ENCODE measurements at places on chromosomes 1 and 21.
A peak's percentile ranks its signal among the peaks of the same experiment; 100 is the strongest.

DNA sequence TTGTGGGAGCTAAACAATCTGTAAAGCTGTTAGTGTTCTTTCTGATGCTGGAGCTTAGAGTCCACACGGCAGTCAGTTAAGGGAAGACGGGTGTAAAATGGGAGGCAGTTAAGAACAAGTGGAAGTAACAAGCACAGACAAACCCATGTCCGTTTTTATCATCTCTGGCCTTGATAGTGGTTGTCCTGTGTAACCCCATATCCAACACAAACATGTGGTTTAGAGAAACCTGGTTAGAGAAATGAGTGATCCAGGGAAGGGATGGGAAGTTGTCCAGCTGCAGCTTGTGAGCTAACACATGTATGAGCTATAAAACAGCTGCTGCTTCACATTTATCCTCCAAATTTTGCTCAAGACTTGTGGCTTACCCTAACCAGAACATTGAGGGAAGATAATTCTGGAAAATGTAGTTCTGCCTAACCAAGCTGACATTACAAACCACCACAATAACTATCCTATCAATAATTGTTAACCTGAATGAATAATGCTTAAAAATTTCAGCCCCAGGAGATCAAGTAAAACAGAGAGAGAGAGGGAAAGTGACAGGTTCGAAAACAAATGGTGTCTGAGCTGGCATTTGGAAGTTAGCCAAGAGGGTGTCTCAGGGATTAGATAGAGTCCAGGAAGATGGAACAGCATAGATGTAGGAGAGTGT, 10.6 kb upstream of the C1orf162 start:
- DNase-seq: no peak

DNA sequence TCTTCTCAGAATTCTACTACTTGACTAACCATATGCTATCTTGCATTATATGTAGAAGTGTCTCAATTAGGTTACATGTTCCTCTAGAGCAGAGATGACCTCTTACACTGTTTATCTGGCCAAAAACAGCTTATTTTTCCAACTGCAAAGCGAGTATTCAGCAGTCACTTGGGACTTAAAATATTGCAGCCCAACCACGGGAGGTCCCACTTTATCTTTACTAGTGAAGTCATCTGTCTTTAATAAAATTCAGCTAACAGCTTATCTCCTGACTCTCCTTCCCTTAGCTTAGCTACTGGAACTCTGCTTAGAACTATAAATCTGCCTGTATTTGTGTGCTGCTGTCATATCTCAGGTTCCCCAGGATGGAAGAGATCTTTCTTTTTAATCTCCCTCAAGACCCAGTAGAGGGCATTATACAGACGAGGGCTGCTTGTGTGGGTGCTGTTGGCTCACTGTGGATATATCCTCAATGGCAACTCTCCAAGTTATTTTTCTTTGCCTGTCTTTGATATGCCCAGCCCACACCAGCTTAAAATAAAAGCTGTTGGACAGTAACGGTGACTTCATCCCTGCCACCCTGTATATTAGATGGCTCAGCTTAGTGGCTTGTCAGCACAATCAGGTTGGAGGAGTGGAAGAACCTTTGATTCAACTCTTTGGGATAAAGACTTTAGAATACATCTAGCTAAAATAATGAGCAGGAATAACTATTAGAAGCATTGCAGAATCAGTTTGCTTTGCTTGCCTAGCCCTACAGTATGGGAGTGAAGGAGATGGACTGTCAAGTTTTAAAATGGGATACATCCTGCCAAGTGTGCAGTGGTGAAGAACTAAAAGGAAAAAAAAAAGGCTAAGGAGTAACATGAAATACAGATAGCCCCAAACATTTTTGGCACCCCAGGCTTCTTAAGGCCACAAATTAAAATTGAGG, 9.6 kb downstream of the ENSA start:
- DNase-seq: peak; percentile 33

DNA sequence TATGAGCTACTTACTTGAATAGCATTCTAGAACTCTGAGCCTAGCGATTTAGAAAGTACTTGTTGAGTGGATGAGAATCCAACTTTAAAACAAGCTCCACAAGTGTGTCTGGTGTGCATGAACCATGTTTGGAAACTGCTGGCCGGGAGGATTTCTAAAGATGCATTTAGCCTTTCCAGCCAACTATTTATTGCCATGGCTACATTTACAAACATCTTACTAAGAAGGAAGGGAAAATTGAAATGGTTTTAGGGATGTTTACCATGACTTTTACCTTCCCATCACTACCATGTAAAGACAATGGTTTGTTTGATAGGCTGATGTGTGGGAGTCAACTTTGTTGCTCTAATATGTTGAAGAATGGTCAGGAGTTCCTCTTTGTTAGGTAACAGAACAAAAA, 37.7 kb upstream of the ARHGAP29 start:
- DNase-seq: no peak

- no peak for DNase-seq
These were observed 10.6 kb upstream of the SIM2 start for GRCh38 chr21:36688324-36688723.

GRCh38 chr21:28867401-28867800, 125.3 kb downstream of the LTN1 start:
- DNase-seq: no peak

GRCh38 chr21:22762463-22762862, 1764.3 kb downstream of the NCAM2 start:
- no peak for DNase-seq

DNA sequence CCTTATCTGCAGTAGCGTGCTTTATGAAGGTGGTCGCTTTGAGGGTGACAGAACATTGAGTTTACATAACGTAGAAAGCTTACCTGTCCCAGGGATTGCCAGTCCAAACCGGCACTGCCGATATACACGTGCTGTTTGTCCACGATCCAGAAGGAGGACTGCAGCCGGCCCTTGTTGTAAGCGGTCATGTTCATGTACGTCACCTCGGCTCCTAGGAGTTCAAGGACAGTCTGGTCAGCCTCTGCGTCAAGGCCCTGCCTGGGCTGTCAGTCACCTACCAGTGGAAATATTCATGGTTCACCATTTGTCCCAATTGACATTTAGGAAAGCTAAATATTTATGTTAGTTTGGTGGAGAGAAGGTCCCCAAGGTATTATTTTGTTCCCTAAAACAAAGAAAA, 221.0 kb upstream of the MAP1LC3C start:
- DNase-seq: no peak

DNA sequence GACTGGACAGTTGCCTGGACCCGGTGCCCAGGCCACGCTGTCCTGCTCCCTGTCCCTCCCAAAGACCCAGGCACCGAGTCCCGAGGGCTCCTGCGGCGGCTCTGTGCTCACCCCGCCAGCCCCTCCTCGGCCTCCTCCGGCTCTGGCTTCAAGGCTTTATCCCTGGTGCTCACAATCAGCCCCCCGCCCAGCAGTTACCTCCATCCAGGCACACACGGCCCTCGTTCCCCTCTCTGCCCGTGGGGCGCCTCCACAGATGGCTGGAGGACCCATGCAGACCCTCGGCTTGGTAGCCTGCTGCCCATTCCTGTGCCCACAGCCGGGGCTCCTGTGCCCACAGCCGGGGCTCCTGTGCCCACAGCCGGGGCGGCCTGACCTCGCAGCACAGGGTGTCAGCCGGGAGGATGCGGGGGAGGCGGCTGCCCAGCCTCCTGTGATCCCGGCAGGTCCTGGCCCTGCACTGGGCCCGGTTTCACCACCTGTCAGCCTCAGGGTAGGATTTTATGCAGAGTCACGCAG, 52.3 kb upstream of the COL18A1 start:
- no peak for DNase-seq

DNA sequence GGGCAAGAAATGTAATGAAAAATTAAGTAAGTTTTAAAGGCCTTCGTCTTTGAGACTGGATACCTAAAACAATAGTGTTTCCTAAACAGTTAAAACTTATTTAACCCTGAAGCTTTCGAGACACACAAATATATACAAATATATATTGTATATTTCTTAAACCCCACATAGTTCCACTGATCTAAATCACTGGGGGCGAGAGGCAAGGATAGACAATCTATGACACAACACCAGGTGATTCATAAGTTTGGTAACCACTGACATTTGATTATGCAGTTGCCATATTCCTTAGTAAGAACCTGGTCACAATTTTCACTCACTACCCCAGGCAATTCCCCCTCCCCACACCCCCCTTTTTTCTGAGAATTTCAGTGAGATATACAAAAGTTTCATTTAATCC, 55.3 kb upstream of the BOLA1 start:
- DNase-seq: peak; percentile 29

GRCh38 chr1:239913141-239913585, 178.5 kb upstream of the FMN2 start:
- DNase-seq: no peak

GRCh38 chr1:88662723-88663122, 21.4 kb upstream of the PKN2 start:
- no peak for DNase-seq

GRCh38 chr1:18535391-18536210, 54.9 kb downstream of the KLHDC7A start:
- no peak for DNase-seq

DNA sequence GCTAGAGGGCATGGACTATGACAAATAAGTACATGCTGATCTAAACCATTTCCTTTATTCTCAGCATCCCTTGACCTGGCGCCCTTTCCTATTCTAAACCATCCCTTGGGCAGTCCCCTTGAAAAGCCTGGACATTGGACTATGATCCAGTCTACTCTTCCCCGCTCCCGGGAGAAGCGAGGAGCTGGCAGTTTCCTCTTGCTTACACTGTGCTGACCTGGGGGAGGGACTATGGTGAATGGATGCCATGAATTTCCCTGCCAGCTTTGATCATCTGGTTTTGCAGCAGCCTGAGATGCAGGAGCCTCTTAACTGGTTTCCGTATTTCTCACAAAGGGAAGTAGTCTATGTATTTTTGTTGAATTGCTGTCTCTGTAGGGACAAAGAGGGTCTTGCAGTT, 121.7 kb downstream of the KIF26B start:
- no peak for DNase-seq

GRCh38 chr1:114720492-114720891, 3.9 kb upstream of the NRAS start:
- no peak for DNase-seq

- DNase-seq: peak; percentile 16
These were observed at the start of gene KMO for GRCh38 chr1:241532162-241532531. Gene KMO, plus strand, starts transcription at chr1:241532378. Its CDS starts 67 bp downstream, at chr1:241532445.

DNA sequence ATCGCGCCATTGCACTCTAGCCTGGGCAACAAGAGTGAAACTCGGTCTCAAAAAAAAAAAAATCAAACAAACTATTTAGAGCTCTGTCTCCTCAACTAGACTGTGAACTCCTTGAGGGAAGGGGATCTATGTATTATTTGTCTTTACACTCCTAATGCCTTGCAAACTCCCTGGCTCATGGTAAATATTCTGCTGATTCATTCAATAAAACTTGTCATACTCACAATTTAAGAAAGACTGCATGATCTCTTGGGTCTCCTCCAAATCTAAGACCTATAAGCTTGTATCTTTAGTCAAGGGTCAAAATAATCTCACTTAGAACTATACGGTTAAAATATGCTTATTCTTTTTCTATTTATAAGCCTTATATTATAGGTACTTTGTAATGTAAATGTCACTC, 90.3 kb upstream of the NR5A2 start:
- no peak for DNase-seq

DNA sequence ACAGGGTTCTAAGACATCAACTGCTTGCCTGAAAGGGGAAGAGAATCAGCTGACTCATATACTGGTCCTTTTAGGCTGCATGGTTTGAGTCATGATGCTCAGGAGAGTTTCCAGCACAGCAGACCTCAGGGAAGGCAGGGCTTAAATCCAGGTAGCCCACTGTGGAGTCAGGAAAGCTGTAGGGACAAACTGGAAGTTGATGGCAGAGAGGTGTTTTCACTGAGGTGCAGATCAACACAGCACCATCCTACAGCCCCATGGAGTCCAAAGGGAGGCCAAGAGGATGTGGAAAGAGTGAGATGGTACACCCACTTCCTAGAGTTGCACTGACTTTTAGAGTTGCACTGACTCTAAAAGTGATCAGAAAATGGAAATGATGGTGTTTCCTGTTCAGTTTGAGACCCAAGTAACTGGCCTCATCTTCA, 252.4 kb upstream of the DUSP10 start:
- DNase-seq: no peak

DNA sequence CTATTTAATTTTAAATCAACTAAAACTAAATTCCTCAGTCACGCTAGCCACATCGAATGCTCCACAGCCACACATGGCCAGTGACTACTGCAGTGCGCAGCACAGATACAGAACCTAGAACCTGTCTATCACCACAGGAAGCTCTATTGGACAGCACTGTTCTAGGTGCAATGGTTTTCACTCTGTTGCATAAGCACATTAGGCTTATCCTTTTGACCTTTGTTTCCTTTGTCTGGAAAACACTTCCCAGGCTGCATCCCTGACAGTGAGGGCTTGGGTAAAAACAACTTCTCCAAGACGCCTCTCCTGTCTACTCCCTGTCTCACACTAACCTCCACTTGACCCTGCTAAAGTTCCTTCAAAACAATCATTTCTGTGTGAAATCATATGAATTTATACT, 33.6 kb upstream of the RAP1GAP start:
- DNase-seq: peak; percentile 16

DNA sequence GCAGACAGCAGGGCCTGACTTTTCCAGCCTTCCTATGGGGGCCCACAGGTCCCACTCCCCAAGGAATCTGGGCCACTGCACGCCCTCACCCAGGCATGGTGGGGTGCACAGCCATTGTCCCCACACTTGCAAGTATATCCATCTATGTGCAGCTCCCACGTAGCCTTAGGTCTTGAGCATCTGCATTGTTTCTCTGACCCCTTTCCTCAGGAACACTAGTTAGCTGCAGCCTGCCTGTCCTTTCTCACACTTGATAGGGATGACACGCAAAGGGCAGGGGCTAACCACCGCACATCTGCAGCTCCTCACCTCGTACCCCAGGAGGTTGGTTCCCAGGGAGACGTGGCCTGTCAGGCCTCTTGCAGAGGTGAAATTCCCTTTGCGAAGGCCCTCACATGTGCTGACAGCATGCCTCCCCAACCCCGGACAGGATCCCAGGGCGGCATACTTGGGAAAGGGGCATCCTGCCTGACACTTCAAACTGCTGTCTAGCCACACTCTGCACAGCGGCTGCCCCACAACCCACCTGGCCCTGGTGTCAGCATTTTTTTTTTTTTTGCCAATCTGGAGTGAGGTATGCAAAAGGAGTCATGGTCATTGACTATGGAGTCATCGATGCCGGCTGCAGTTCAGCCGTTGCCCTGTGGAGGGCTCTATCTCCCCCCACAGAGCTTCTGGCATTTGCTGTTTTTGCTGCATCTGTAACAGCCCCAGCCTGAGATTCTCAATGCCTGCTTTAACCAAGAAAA, 5.0 kb downstream of the JMJD4 start:
- peak; percentile 59 for DNase-seq

- peak; percentile 39 for DNase-seq
These were observed 796 bp upstream of the TDRKH start for GRCh38 chr1:151790940-151791651.

GRCh38 chr1:102852613-102853012, 255.7 kb downstream of the COL11A1 start:
- no peak for DNase-seq

DNA sequence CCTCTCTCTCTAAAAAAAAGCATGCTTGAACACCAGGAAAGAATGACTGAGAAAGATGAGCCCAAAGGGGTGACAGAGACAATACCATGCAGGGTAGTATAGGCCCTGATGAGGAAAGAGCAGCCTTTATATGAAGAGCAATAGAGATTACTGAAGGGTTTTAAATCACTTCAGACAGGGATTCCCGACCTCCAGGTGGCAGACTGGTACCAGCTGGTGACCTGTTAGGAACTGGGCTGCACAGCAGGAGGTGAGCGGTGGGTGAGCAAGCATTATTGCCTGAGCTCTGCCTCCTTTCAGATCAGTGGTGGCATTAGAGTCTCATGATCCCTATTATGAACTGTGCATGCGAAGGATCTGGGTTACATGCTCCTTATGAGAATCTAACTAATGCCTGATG, 30.8 kb upstream of the GTF2B start:
- DNase-seq: no peak

GRCh38 chr1:116929961-116930592, 20.4 kb downstream of the PTGFRN start:
- DNase-seq: no peak
